Activated T-helper 17 cell treated with anti-CD3 and anti-CD28 coated beads, Interleukin-2, amount 50 U/mL, for 72 hours (primary cell): ENCODE measurements at places on chromosomes 6 and 20.

GRCh38 chr20:54560357-54560756 lies 85.0 kb downstream of the DOK5 start:
- ATAC-seq: no peak

GRCh38 chr6:162974685-162975084 lies 246.9 kb downstream of the PACRG start:
- no peak for ATAC-seq

GRCh38 chr6:69294862-69295261 lies 501.9 kb downstream of the LMBRD1 start:
- no peak for ATAC-seq

DNA sequence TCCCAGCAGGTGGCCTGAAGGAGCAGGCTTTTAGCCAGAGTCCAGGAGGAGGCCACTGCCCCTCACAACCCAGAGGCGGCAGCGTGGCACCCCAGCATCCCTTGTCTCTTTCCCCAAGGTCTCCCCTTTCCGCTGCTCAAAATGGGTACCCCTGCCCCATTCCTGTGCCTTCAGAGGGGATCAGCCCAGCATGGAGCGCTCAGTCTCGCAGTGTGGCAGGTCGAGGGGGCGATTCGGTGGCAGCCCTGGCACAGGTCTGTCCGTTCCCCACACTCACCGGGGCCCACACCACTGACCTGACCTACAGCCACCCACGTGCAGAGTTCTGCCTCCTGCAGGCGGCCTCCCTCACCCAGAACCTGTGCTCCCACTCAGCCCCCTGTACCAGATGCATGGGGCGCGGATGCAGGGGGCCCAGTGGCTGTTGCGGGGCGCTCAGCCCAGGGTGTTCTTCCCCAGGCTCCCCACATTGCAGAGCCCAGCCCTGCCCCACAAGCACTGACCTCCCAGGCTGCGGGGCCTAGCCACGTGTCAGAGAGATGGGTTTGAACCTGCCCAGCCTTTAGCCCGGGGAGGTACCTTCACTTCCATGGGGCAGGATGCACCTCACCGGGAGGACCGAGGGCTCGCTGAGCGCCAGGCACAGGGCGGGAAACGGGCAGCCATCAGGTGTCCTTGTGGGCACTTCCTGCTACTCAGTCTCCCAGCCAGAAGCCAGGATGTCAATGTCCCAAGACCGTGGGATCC lies 41.8 kb downstream of the DSTN start:
- ATAC-seq: no peak

DNA sequence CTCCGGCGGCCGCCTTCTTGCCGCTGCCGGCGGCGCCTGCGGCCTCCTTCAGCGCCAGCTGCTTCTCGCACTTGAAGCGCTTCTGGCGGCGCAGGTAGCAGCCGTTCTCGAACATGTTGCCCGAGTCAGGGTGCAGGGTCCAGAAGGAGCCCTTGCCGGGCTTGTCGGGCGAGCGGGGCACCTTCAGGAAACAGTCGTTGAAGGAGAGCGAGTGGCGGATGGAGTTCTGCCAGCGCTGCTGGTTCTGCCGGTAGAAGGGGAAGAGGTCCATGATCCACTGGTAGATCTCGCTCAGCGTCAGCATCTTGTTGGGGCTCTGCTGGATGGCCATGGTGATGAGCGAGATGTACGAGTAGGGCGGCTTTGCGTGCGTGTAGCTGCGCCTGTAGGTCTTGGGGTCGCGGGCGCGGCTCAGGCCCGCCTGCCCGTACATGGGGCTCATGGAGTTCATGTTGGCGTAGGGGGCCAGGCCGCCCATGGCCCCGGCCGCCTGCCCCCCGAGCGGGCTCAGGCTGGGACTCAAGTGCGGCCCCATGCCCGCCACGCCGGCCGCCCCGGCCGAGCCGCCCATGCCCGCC lies 1.9 kb downstream of the FOXA2 start:
- no peak for ATAC-seq

DNA sequence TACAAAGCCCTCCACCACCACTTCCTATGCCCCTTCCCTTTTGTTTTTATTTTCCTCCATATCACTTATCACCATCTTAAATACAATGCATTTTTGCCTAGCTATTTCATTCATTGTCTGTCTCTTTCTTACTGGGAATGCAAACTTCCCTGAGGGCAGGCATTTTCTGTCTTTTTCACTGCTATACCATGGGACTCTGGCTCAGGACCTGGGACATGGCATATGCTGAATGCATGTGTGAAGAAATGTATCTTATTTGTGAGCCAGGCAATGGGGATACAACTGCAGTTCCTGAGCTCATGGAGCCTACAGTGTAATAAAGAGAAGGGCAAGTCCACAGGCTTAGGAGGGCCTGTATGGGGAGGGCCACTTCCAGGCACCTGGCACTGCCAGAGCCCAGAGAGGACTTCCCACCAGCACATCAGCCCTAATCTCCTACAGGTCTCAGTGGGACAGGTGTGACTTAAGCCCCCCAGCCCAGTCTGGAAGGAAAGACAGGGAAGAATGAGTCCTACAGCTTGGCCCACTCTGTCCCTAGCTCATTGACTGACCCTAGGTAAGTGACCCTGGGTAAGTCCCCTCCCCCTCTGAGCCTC lies 43.2 kb downstream of the TFEB start:
- ATAC-seq: no peak
